ENCODE measurements at places on chromosomes 6 and 20. TPM values are rescaled to one million over a fixed set of nuclear protein-coding genes. Genes with fewer than 3 reads are reported as not detected.

DNA sequence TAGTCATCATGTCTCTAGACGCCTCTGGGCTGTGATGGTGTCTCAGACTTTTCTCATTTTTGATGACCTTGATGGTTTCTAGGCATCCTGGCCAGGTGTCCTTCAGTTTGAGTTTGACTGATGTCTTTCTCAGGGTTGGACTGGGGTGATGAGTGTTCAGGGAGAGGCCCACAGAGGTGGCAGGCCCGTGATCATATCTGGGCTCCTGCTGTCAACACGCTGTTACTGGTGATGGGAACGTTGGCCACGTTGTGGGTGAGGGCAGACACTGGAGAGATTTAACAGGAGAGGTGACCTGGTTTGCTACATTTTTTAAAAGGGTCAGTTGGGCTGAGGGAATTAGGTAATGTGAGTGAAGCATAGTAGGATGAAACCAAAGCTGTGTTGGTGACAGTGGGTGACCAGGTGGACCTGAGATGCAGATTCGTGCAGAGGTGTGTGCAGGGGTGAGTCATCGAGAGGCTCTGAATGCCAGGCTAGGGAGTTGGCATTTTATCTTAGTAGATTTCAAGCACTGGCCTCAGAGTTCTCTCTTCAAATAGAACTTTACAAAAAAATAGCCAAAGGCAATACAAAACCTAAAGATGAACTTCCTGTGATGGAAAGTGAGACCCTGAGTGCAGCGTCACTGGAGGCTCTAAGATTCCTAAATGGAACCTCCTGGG, 174.1 kb downstream of the CDH26 start:
- no peak for DNase-seq
- no peak overlapping the region for H3K4me3 ChIP-seq
- no peak overlapping the region for H3K27ac ChIP-seq
- no peaks in the 10 kb centered on the region for H3K27me3 ChIP-seq

DNA sequence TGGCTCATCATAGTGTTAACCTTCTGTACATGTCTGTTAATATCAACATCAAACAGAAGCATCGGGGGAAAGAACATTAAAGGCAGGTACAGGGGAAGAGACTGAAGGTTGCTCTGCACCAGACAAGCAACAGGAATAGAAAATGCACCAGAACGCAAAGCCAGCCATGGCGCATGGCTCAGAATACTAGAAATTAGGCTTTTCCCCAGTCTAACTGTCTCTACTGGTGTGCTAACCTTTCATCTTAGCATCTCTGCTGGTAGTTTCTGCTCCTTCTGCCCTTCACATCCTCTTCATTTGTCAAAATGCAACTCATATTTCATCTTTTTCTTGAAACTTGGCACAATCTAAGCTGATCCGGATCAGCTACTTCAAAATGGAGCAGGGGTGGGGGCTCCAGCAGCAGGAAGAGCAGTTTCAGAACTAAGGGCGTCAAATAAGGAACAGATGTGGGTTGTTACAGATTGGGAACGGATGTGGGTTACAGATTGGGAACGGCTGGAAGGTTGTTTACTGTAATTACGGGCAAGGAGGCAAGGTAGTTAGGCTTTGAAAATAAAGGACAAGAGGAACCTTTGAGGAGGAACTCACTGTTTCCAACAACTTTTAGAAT, 13.1 kb upstream of the RNASET2 start:
- H3K36me3 ChIP-seq: no peaks in the 10 kb centered on the region
- peaks cover 2% of the 10 kb centered on the region for H3K4me1 ChIP-seq
- H3K27ac ChIP-seq: no peak overlapping the region
- H3K4me3 ChIP-seq: no peak overlapping the region
- no peak for DNase-seq

DNA sequence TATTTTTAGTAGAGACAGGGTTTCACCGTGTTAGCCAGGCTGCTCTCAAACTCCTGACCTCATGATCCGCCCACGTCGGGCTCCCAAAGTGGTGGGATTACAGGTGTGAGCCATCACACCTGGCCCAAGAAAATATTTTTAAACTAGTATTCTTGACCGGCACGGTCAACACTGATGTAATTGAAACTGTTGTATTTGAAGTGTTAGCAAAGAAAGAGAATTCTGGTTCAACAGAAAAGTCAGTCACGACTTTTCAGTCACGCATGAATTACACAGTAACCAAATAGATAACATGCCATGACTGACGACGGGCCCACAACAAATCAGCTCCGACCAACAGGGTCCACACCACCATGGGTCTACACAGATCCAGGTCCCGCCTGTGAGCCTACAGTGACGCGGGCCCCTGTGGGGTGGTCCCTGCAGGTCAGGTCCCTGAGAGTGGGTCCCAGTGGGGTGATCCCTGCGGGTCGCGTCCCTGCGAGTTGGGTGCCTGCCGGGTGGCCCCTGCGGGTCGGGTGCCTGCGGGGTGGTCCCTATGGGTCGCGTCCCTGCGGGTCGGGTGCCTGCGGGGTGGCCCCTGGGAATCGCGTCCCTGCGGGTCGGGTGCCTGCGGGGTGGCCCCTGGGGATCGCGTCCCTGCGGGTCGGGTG, 1.0 kb downstream of the GMEB2 start:
- peak overlapping the region; percentile 93 for H3K4me3 ChIP-seq
- H3K27ac ChIP-seq: peak overlapping the region; percentile 98
- H3K4me1 ChIP-seq: peaks cover 19% of the 10 kb centered on the region
- no peaks in the 10 kb centered on the region for H3K36me3 ChIP-seq
- DNase-seq: peak; percentile 27

The OPN5 gene
- not detected for total RNA-seq

DNA sequence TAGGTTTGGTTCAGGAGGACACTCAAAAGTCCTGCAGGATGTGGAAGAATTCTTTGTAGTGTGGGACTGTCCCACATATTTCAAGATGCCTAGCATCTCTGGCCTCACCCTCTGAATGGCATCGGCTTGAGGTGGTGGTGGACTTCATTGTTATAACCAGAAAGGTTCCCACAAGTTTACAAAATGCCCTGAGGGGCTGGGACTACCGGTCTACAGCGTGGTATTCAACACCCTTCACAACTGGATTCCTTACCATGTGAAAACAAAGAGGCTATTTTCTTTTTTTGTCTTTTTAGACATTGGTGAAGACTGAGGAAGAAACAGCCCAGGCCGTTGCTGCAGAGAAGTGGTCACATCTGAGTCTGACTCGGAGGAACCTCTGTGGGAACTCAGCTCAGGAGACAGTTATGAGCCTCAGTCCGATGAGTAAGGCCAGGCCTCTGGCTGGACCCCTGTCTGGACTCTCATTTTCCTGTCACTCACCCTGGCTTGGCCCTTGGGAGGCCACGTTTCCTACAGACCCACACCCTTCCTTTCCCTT, 15.2 kb downstream of the PGBD1 start:
- no peaks in the 10 kb centered on the region for H3K36me3 ChIP-seq
- no peak overlapping the region for H3K4me3 ChIP-seq
- no peaks in the 10 kb centered on the region for H3K27me3 ChIP-seq

The IP6K3 gene
- total RNA-seq: 2.9 TPM

- H3K4me3 ChIP-seq: no peak overlapping the region
- H3K36me3 ChIP-seq: no peaks in the 10 kb centered on the region
- no peak for DNase-seq
- no peaks in the 10 kb centered on the region for H3K4me1 ChIP-seq
- H3K27ac ChIP-seq: peak overlapping the region; percentile 47
These were observed 656.0 kb upstream of the ID4 start for GRCh38 chr6:19181211-19181610.

DNA sequence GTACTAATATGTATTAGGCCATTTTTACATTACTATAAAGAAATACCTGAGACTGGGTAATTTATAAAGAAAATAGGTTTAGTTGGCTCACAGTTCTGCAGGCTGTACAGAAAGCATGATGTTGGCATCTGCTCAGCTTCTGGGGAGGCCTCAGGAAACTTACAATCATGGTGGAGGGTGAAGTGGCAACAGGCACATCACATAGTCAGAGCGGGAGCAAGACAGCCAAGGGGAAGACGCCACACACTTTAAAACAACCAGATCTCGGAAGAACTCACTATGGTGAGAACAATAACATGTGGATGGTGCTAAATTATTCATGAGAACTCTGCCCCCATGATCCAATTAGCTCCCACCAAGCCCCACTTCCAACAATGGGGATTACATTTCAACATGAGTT, 41.3 kb upstream of the CEP162 start:
- no peaks in the 10 kb centered on the region for H3K4me1 ChIP-seq
- no peak overlapping the region for H3K4me3 ChIP-seq
- H3K27me3 ChIP-seq: no peaks in the 10 kb centered on the region
- H3K27ac ChIP-seq: no peak overlapping the region
- H3K36me3 ChIP-seq: no peaks in the 10 kb centered on the region
- DNase-seq: no peak
